DND-41 (cell line): ENCODE measurements at places on chromosomes 7 and 10.
A peak's percentile ranks its signal among the peaks of the same experiment; 100 is the strongest.

- no peak for DNase-seq
These were observed 52.8 kb upstream of the GPR26 start for GRCh38 chr10:123613346-123613850.

- DNase-seq: no peak
These were observed 35.3 kb downstream of the MET start for GRCh38 chr7:116707289-116707688.

GRCh38 chr7:16934722-16935340, 53.0 kb upstream of the AGR3 start:
- DNase-seq: no peak

DNA sequence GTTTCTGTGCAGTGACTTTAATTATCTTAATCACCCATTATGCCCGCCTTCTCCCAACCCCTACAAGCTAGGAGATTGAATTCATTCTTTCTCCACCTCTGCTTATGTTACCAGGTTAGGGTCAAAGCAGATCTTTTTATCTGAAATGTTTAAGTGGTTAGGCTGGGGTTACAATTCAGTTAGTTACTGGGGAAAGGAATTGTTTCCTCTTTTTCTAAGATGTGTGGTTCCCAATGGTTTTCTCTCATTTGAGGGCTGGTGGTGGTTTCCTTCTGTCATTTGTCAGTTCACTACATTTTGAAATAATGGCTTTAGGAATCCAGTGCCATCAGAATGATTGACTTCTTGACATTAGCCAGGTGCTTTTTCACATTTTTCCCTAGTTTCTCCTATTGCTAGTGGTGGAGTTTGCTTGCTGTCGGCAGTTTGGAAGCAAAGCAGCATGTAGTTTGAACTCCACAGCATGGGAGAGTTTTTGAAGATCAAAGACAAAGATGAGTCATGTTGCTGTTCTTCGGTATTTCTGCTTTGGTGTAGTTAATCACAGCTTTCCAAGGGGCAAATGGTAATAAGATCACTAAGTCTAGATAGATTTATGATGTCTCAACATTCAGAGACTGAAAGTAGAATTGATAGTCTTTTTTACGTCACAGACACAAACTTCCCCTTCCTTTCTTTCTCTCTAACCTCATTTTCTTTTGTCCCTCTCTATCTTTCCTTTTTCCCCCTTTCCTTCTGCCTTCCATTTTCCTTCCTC, 168.2 kb downstream of the SND1 start:
- no peak for DNase-seq

DNA sequence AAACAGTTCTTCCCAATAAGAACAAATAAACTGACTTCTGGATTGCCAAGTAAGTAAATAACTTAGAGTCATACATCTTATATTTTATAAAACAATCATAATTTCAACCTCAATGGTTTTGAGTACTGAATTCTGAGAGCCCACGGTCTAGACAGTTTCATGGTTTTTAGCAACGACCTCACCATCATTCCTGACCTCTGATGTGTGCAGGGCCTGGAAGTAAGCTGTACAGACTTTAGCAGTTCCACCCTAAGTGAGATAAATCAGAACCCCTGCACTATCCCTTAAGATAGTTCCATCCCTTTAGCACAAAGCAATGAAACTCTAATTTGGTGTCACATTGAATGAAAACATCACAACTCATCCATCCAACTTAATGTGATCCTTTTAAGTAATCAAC, 86.0 kb downstream of the NEBL start:
- no peak for DNase-seq

- DNase-seq: peak; percentile 4
These were observed 82.1 kb downstream of the VIPR2 start for GRCh38 chr7:159062569-159062968.

DNA sequence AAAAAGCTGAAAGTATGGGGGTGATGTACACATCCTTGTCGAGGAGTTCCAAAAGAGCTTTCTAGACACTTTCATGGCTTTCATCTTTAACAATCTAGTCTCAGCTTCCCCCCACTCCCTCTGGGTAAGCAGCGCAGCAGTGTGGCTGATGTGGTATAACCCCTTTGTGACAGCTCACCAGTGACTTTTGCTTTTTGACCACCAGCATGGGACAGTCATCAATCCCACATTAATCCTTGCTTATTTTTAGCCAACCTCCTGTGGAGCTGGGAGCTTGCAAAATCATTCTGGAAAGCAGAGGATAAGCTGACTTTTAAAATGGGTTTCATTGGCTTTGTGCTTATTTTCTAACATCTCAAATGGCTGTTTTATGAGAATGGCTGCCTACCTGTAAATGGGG, 272.7 kb downstream of the HDAC9 start:
- DNase-seq: no peak

DNA sequence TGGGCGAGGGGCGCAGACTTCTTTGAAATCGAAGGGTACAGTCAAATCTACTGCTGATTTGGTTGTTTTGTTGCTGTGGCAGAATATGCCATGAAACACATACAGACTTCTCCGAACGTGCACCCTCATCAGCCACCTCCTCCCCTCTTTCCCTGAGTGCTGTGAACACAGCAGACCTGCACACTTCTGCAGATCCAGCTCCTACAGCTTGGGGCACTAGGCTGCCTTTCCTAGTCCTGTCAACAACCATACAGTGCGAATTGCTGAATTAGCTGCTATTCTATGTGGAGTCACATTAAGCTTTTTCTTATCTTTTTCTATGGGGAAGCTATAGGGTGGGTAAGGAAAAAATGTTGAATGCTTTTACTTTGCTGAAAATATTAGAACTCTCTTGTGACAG, 57.5 kb downstream of the COL17A1 start:
- no peak for DNase-seq

DNA sequence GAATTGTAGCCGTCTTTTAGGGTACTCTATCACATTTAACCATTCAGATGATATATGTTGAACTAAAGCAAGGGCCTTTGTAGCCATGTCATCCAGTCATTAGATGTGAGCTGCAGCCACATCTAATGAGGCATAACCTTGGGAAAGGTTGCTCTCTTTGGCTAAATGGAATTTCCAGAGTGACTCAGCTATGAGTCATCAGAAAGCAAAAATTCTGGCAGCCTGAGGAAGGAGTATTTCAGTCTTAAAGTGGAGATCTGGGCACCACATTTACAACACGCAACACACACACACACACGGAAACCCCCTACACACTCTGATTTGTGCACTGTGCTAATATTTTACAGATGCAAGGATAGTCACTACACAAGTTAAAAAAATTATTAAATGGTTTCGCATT, 176.9 kb upstream of the ZWINT start:
- DNase-seq: no peak
